ENCODE measurements at places on chromosomes 4 and X.
A peak's percentile ranks its signal among the peaks of the same experiment; 100 is the strongest.

DNA sequence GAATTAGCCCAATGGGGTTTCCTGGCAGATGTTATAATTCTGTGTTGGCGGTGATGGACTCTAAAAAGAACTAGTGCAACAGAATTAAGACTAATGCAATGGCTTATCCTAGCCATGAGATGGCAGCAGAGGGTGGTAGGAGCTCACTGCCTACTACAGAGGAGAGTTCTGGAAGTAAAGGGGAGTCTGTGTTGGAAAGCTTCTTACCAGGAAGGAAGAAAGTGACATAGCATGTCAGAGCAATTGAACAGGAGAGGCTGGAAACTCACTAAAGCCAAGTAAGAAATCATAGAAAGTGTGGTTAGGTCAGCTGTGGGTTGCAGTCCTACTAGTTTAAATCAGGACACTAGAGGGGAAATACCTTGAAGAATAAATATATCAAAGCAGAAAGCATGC is 6.3 kb upstream of the TRPC5OS start:
- peak; percentile 29 for DNase-seq

- no peak for DNase-seq
These were observed 1538.8 kb downstream of the PCDH7 start for GRCh38 chr4:32258986-32259385.

DNA sequence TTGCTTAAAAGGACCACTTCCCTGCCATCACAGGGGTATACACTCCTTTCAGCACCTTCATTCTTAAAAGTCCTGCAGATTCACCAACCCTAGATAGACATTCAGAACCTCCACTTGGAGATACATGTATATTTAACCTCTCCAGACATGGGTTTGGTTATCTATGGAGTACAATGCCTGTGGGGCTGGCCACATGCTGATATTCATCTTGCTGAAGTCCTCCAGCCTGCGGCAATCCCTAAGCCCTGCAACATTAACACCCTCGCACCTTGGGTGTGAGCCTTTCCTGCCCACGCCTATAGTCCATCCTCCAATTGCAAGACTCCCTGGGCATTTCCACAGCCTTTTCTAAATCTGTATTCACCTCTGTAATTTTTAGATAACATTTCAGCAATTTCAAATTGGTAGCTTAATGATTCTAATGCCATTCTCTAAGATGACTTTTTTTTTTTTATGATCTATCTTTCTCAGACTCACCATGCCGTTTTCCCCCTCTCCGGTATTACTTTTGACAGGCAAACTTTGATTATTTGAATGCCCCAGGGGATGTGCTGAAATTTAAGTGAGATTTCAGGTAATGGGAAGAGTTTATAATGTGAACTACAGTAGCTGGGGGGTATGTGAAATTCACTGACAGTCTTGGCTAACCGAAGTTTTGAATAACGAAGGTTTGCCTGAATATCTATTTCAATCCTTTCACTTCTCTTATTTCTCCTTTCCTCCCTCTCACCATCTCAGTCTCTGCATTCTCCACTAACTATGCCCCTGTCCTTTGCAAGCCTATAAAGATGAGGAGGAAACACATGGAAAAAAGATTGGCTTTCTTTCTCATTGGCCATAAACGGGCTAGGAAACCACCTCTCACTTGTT is 24.1 kb downstream of the CCDC149 start:
- no peak for DNase-seq

DNA sequence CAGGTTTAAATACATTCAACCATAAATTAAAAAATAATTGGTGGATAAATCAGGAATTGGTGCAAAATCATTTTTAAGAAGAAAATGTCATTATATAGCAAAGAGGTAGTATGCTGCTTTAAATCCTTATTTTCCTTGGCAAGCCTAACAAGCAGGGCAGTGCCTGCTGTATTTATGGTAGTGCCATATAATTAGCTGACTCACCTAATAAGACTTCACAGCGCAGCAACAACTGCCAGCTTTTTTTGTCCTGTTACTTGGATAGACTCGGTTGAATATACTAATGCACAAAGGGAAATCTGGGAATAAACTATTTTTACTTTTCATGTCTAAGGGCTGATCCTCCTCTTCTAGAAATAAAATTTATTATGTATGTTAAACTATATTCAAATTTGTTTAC is 99.1 kb downstream of the SNCA start:
- DNase-seq: no peak

DNA sequence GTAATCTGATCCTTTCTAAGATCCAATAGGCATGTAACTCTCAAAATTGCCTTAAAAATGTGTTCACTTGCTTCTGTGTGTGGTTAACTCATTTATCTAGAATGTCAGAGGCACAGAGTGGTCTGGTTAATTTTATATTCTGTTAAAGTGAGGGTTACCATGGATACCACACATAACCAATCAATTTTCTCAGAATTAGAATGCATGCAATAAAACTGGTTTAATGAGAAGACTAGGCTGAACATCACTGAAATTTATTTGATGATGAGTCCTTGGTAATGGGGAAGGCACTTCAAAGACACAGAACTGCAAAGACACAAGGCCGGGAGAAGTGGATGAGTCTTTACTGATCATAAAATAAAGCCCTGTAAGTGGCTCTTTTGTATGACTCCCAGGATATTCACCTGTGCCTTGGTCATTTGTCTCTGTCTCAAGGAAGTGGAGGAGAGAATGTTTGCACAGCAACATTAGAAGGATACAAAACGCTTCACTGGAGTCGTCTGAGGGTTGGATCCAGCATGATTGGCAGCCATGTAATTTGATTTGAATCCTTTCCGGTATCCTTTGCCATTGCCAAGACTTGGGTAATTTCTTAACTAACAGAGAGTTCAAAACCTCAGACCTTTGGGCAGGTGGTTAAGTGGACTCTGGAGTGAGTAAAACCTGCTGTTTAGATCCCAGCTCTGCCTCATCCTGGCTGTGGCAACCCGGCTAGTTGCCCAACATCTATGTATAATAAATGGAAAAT is 94.0 kb upstream of the RBPJ start:
- DNase-seq: no peak

- no peak for DNase-seq
These were observed 48.4 kb downstream of the MAGEB17 start for GRCh38 chrX:16215660-16216059.

- DNase-seq: peak; percentile 32
These were observed 208.6 kb upstream of the SLC7A11 start for GRCh38 chr4:138450546-138451275.

- peak; percentile 37 for DNase-seq
These were observed 22.1 kb downstream of the EPGN start for GRCh38 chr4:74330295-74330750.

DNA sequence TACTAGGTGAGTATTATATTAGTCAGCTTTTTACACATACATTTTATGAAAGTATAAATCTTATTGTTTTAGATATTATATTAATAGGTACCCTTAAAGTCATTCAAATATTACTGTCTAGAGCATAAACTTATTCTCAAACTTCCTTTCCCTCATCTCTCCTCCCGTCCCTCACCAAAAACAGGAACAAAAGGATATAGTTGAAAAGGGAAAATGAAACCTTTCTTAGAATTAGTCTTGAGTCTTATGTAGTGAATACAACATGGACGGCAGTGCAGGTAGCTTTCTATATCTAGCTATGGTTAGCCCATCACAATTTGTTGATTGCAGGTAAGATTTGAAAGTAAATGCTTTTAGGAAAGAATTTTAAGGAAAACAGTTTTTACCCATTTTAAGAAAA is 65.6 kb downstream of the RBPJ start:
- peak; percentile 35 for DNase-seq

DNA sequence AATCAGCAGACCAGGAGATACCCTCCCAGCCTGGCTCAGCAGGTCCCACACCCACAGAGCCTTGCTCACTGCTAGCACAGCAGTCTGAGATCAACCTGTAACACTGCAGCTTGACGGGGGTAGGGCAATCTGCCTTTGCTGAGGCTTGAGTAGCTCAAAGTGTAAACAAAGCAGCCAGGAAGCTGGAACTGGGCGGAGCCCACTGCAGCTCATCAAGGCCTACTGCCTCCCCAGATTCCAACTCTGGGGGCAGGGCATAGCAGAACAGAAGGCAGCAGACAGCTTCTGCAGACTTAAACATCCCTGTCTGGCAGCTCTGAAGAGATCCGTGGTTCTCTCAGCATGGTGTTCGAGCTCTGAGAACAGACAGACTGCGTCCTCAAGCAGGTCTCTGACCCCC is 15.1 kb upstream of the GABRA2 start:
- no peak for DNase-seq

GRCh38 chr4:53935780-53936179 is 128.6 kb downstream of the CHIC2 start:
- no peak for DNase-seq

DNA sequence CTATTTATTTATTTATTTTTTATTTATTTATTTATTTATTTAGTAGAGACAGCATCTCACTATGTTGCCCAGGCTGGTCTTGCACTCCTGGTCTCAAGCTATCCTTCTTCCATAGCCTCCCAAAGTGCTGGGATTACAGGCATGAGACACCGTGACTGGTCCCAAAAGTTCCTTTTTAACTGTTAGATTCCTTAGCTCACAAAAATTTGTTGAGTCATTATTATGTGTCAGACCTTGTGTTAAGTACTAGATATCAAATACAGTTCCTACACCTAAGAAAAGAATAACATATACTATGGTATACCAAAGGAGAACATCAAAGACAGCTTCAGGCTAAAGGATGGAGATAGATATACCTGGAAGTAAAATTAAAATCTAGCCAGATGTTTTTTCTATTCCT is 11.6 kb downstream of the FGA start:
- no peak for DNase-seq

DNA sequence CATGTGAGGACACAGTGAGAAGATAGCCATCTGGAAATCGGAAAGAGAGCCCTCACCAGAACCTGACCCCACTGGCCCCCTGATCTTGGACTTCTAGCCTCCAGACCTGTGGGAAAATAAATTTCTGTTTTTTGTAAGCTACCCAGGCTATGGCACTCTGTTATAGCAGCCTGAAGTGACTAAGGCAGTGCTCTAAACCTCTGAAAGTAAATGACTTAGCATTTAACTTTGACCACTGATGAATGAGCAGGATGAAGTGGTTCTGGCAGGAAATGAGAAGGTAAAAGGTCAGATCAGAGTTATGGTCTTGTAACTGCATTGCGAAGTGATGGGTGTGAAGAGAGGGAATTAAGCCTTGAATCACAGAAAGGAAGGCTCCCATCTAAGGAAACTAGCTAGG is 17.0 kb downstream of the GPAT3 start:
- no peak for DNase-seq

GRCh38 chr4:169612871-169613859 is 782 bp upstream of the NEK1 start:
- DNase-seq: peak; percentile 79

- no peak for DNase-seq
These were observed 14.7 kb downstream of the SMIM10L2A start for GRCh38 chrX:135436456-135436855.

- no peak for DNase-seq
These were observed 61.3 kb downstream of the DCTD start for GRCh38 chr4:182855877-182856276.

DNA sequence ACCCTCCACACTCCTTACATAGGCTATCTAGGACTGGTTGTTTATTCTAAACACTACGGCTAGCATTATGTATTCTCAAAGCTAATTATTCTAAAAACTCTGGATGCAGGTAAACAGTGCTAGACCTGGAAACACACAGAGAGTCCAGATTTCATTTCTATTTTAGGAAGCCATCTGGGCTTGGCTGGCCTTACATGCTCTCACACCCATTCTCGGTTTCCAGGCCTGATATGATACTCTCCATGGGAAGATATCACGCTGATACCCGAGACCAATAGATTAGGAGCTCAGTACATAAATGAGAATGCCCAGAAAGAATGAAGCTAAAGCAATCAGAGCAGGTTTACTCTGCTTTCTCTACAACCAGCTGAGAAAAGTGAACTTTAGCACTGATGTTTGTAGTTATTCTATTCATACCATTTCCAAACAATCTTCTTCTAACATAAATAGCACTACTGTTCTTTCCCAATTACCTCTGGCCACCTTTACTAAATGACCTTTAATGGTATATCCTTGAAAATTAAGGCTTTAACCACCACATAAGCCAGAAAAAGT is 973.3 kb downstream of the PCDH18 start:
- no peak for DNase-seq

GRCh38 chr4:7862561-7863192 is 77.0 kb downstream of the AFAP1 start:
- DNase-seq: no peak

GRCh38 chr4:102343964-102344519 is 1.2 kb downstream of the SLC39A8 start:
- DNase-seq: no peak

DNA sequence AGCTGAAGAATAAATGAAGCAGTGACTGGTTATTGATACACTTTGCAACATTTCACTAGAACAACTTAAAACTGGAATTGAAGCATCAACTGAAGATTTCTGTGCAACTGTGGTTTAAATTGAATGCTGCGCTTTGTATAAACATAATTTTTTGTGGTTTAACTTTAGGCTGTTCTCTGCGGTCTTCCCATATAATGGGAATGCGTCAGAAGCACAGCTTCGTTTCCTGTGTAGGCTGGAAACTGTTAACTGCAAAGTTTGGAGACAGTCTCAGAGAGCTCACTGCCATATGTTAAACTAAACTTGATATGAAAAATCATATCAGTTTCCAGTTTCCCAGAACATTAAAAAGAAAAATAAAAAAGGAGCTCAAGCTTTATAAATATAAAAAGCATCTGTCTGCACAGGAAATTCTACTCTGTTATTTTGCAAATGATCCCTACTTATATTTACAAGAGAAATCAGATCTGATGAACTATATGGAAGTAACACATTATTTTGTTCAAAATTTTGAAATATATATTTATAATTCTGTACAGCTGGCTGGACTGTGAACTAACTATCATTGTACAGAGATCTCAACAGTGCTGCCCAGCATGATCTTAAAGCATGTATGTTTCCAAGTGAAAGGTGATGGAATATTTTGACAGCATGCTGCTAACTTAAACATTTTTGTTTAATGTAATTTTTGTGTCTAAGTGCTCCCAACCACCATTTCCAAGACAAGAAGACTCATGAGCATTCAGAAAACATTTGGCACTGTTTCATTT is 139.9 kb downstream of the NDST3 start:
- no peak for DNase-seq

- DNase-seq: peak; percentile 10
These were observed 698 bp downstream of the AFF1 start for GRCh38 chr4:86935566-86935852.

GRCh38 chr4:166501941-166502382 is 628.9 kb downstream of the TLL1 start:
- DNase-seq: peak; percentile 1

All from inflammatory macrophage (primary cell).